ENCODE measurements at places on chromosomes 12 and 14.

- H3K27me3 ChIP-seq = no peaks in the 10 kb centered on the region
- no peak for DNase-seq
- H3K4me3 ChIP-seq = no peak overlapping the region
- peaks cover 60% of the 10 kb centered on the region for H3K36me3 ChIP-seq
Measured at GRCh38 chr14:31203414-31203742, 4.2 kb downstream of the HECTD1 start.

DNA sequence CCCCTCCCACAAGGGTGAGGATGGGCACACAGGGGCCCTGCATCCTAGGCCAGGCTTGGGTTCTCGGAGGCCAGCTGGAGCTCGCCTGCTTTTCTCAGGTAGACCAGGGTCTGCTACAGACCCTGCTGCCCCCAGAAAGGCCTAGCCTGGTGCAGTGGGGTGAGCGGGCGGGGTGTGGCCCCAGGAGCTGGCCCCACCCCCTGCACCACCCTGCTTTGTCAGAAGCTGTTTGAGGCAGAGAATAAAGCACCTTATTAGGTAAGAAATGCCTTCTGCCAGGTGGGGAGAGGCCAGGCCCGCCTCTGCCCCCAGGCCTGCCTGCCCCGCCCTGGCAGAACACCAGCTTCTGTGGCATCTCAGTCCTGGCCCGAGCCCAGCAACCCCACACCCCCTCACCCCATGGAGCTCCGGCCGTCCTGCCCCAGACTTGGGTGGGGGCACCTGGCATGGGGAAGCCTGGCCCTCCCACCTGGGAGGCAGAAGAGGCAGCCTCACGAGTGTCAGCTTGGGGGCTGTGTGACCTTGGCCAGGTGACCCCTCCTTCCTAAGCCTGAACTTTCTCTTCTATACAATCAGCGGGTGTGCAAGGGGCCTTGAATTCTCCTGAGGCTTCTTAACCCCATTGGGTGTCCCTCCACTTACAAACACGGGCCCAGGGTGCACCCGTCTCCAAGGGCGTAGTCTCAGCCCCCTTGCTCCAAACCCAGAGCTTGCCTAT, 43.2 kb downstream of the KRT80 start:
- H3K36me3 ChIP-seq = no peaks in the 10 kb centered on the region
- peaks cover 18% of the 10 kb centered on the region for H3K4me1 ChIP-seq
- no peak overlapping the region for H3K27ac ChIP-seq
- peaks cover 6% of the 10 kb centered on the region for H3K27me3 ChIP-seq
- DNase-seq = no peak

GRCh38 chr12:57518176-57518919, 2.0 kb downstream of the DDIT3 start:
- peaks cover 3% of the 10 kb centered on the region for H3K27me3 ChIP-seq
- H3K27ac ChIP-seq = peak overlapping the region; percentile 100
- H3K4me1 ChIP-seq = peaks cover 46% of the 10 kb centered on the region

- H3K4me1 ChIP-seq = peaks cover 90% of the 10 kb centered on the region
- DNase-seq = peak; percentile 57
- peaks cover 1% of the 10 kb centered on the region for H3K36me3 ChIP-seq
- no peak overlapping the region for H3K27ac ChIP-seq
Measured at GRCh38 chr14:36662543-36663403, 1.1 kb downstream of the PAX9 start.

GRCh38 chr12:5720381-5721005, 224.6 kb downstream of the ANO2 start:
- no peak overlapping the region for H3K4me3 ChIP-seq
- peaks cover 49% of the 10 kb centered on the region for H3K4me1 ChIP-seq
- H3K27me3 ChIP-seq = peaks cover 16% of the 10 kb centered on the region

GRCh38 chr12:116561181-116561821, 2.1 kb downstream of the MAP1LC3B2 start:
- H3K27me3 ChIP-seq = peaks cover 4% of the 10 kb centered on the region
- peaks cover 41% of the 10 kb centered on the region for H3K4me1 ChIP-seq
- DNase-seq = no peak
- no peak overlapping the region for H3K4me3 ChIP-seq
- no peak overlapping the region for H3K27ac ChIP-seq

GRCh38 chr12:128829861-128830504, 6.2 kb upstream of the SLC15A4 start:
- H3K27me3 ChIP-seq = peaks cover 5% of the 10 kb centered on the region
- no peak overlapping the region for H3K27ac ChIP-seq
- DNase-seq = no peak
- H3K36me3 ChIP-seq = peaks cover 18% of the 10 kb centered on the region
- H3K4me1 ChIP-seq = peaks cover 29% of the 10 kb centered on the region
- no peak overlapping the region for H3K4me3 ChIP-seq

DNA sequence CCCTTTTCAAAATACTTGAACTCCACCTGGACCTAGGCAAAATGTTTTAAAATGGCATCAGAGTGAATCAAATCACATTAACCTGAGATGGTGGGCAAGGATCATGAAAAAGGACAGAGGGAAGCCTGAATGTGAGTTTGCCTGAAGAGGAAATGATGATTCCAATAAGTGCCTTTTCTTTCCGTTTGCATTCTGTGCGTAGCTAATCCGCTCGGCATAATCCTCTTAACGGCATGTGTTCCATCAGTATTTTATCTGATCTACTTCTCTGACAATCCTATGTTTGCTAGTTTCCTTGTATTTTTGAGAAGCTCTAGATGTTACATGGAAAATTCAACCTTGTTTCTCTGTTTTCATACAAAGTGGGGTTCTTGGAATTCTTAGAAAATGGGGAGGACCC, 354.6 kb downstream of the NRXN3 start:
- no peaks in the 10 kb centered on the region for H3K4me1 ChIP-seq
- H3K4me3 ChIP-seq = no peak overlapping the region
- H3K27me3 ChIP-seq = peaks cover 14% of the 10 kb centered on the region
- H3K36me3 ChIP-seq = no peaks in the 10 kb centered on the region
- H3K27ac ChIP-seq = no peak overlapping the region

Measured in nephron progenitor cell (in vitro differentiated cells).